ENCODE measurements at places on chromosomes 13 and 19.

- no peak for DNase-seq
Measured at GRCh38 chr13:49343255-49343654, 95.5 kb downstream of the CDADC1 start.

GRCh38 chr19:4910594-4911281 lies 1.4 kb downstream of the UHRF1 start:
- DNase-seq: peak; percentile 50

- DNase-seq: no peak
Measured at GRCh38 chr19:4557971-4558941, 1.2 kb downstream of the SEMA6B start.

DNA sequence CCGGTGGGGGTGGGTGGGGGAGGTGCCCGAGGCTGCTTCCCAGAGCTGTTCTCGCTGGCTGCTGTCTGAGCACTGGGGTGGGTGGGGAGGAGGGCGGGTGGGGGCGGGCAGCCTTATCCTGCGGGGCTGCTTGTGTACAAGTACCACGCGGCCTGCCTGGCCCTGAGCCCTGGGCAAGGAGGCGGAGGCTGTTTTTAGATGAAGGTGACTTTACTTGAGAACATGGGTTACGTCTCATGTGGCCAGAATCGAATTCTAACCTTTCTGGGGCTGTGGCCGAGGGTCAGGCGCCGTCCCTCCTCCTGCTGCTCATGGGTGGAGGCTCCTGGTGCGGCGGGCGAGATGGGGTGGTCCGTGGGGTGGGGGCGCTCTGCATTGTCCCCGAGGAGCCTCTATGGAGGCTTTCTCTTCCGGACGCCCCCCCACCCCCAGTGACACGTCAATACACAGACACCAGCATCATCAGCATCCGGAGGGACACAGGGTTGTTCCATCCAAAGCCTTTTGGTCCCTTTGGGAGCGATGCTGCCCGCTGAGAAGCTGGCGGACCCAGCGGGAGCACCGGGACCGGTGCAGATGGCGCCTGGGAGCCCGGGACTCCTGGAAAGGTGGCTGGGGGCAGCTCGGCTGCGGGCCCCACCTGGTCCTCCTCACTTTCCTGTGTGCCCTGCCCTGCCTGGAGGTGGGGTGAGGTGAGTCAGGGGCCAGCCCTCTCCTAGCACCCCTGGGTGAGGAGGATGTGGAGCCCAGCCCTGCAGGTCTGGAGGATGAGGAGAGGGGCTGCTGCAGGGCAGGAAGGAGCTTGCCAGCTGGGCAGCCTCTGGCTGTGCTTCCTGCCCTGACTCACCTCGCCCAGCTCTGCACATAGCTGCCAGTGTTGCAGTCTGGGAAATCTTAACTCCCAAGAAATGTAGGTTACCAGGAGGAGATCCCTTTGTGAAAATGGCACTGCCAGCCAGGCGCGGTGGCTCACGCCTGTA lies 3.4 kb downstream of the BSG start:
- DNase-seq: no peak

DNA sequence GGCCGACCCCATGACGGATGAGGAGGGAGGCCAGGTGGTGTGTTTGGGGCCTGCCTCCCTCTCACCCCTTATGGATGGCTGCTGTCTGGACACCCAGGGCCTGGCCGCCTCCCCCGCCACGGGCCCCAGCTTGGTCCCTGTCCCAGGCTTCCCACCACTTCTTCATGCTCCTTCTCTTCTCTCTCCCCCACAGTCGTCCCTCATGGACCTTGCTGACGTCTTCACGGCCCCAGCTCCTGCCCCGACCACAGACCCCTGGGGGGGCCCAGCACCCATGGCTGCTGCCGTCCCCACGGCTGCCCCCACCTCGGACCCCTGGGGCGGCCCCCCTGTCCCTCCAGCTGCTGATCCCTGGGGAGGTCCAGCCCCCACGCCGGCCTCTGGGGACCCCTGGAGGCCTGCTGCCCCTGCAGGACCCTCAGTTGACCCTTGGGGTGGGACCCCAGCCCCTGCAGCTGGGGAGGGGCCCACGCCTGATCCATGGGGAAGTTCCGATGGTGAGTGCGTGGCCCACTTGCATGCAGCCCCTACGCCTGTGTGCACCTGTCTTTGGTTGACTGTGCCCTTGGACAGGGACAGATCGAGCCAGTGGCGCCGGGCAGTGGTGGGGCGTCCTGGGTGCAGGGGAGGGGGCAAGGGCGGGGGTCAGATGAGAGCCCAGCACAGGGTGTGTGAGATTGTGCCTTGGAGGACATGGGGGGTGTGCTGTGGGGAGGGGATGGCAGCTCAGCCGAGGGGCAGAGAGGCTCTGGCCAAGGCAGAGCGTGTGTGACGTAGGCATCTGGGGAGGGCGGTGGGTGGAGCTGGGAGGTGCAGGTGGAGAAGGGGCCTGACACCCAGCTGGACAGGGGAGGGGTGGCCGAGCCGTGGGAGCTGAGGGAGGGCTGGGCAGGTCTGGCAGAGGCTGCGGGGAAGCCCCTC lies 16.8 kb downstream of the EPN1 start:
- DNase-seq: no peak

DNA sequence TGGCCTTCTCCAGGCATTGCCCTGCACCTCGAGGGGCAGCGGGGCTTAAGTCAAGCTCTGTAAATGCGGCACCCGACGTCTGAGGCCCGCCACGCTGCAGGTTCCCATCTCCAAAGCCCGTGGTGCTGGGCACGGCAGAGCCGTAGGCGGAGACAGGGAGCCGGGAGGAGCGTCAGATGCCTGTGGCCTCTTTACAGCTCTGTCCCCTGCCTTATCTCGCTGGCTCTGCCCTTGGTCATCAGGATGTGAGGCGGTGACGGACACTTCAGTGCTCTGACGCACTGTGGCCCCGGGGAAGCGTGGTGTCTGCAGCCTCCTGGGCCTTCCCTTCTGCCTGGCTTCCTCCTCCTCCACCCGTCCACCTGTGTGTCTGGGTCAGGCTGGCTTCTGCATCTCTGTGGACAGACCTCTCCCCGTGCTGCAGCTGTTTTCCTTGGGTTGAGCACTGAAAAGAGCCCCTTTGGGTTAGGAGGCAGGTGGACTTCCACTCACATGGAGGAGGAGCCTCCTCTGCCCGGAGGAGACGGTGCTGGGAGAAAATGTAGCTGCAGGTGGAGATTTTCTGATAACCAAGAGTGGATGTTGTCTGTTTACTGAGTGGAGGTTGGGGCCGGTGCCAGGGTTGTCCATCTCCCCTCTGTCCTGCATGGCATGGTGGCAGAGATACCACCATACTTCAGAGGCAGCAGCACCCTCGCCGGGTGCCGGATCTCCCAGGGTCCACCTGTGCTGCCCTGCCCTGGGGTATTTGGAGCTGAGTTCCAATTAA lies 14.6 kb downstream of the MCF2L start:
- DNase-seq: no peak

DNA sequence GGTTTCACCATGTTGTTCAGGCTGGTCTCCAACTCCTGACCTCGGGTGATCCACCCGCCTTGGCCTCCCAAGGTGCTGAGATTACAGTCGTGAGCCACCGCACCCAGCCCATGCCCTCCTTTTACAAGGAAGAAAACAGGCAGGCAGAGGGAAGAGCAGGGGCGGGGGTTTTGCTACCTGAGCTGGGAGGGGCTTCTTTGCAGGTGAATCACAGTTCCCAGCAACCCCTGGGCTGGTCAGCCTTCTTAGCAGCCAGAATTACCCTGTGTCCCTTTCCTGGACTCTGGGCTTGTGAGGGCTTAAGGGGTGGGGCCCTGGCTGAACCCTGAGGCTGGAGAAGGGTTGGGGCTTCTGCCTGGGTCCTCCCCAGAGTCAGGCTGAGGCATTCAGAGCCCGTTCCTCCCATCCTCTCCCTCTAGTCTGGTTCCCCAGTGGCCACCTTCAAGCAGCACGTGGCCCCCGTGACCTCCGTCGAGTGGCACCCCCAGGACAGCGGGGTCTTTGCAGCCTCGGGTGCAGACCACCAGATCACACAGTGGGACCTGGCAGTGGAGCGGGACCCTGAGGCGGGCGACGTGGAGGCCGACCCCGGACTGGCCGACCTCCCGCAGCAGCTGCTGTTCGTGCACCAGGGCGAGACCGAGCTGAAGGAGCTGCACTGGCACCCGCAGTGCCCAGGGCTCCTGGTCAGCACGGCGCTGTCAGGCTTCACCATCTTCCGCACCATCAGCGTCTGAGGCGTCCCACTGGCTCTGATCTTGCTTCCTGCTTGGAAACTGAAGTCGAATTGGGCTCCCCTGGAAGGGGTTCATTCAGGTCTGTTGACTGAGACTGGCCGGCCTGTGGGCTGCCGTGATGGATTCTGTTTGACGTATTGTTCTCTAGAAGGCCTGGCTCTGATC lies 2.8 kb upstream of the KCNJ14 start:
- no peak for DNase-seq

DNA sequence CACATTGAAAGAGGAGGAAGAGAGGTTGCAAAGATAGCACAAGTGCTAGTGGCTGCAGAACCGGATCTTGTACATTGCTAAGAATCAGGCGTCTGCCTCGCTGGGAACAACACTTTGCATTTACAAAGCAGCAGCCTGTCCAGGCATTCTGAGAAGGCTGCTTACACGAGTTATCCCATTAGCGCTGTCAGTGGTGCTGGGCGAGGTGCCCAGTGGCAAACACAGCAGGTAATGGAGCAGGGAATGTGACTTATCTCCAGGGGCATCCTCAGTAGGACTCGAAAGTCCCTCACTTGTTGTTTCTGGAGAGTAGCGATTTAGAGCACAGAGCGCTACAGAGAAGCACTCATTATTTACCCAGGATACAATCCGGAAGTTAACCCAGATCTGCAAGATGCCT lies 209.6 kb downstream of the OLFM4 start:
- no peak for DNase-seq

DNA sequence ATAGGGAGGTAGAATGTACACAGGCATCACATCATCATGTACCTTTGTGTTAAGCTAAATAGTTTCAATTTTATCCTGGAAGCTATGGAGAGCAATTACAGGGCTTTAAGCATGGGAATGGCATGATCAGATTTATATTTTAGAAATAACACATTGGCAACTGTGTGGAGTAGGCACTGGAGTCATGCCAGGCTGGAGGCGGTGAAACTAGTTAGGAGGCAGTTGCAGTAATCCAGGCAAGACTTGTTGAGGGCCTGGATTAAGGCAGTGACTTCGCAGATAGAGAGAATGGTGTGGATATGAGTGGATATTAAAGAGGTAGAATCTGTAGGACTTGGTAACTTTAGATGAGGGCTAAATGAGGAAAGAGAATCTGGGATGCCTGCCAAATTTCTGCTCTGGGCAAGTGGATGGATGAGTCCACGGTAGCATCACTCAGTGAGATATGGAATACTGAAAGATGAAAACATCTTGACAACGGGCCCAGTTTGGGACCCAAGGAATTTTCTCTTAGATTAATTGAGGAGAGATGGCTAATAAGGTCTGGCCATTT lies 506.2 kb downstream of the FGF9 start:
- no peak for DNase-seq

DNA sequence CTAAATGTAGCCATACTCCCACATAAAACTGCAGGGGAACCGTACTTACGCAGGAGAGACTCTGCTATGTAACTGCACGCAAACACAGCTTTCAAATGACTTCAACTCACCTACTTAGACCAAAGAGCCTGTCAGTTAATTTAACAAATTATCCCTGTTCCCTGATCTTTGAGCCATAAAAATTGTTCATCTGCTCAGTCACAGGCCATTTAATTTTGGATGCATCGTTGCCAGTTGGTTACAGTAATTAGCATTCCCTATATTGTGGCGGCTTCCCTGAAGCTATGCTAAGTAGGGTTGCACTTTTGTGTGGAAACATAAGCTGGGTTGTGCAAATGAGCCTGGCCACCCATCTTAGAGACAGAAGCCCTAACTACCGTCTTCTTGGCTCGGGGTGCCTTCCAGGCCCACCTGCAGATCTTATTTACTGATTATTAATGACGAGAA lies 21.2 kb upstream of the OBI1 start:
- no peak for DNase-seq

DNA sequence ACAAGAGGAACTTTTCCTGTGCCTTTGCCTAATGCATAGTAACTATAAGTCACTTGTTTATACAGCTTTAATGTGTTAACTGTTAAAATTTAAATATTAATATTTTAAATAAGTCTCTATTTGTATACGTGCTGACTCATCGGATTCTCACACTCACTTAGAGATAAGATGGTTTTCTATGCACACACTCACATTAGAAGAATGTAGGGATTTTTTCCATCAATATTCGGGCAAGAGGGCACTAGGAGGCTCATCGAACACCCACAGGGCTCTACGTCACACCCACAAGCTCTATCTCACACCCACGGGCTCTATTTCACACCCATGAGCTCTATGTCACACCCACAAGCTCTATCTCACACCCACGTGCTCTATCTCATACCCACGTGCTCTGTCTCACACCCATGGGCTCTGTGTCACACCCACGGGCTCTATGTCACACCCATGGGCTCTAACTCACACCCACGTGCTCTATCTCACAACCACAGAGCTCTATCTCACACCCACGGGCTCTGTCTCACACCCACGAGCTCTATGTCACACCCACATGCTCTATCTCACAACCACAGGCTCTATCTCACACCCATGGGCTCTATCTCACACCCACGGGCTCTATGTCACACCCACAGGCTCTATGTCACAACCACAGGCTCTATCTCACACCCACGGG lies 73.4 kb downstream of the COL4A2 start:
- no peak for DNase-seq

GRCh38 chr13:94343243-94343585 lies 136.3 kb downstream of the DCT start:
- DNase-seq: no peak

- DNase-seq: no peak
Measured at GRCh38 chr13:66001140-66001539, 1229.0 kb downstream of the PCDH9 start.

DNA sequence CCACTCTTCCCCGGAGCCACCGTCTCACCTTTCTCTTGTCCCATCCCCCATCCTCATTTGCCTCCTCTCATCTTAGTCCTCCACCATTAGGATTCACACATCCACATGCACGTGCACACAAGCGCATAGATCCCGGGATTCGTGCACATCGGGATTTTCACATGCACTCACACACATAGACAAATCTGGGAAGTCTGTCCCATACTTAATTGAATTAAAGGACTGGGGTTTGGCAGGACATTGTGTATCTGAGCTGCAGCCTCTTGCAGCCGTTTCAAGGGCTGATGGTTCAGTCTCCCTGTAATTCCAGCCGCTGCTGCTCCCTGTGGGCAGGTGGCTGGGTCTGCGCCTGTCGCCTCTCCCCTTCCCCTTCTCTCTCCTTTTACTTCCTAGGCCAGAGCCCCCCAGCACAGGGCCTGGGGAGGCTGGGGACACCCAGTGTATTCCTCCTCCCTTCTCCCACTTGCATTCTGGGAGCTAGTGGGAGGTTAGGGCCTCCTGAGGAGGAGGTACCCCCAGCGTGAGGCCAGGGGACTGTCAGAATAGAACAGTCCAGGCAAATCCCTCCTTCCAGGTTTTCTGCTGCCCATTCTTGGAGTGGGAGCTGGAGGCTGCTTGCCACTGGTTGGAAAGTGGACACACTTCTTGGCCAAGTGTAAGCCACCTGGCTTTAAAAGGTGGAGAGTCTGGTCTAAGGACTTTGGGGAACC lies 43.6 kb downstream of the LYL1 start:
- no peak for DNase-seq

GRCh38 chr13:110921209-110921608 lies 6.3 kb upstream of the ANKRD10 start:
- DNase-seq: no peak

- peak; percentile 40 for DNase-seq
Measured at GRCh38 chr13:89695343-89696257, 1651.9 kb upstream of the MIR17HG start.

All from KG1 (cell line).